Heart right ventricle (tissue), 16 donors: ENCODE measurements at places on chromosomes 16 and 17. TPM values are rescaled to one million over a fixed set of nuclear protein-coding genes. Genes with fewer than 3 reads are reported as not detected.

- DNase-seq: no peak
- H3K36me3 ChIP-seq: no peaks in the 10 kb centered on the region
- H3K4me1 ChIP-seq: no peaks in the 10 kb centered on the region
- no peak overlapping the region for H3K27ac ChIP-seq
These were observed 15.9 kb downstream of the EPOP start for GRCh38 chr17:38658741-38659345.

The HS3ST3A1 gene
- total RNA-seq: 0.53 TPM

DNA sequence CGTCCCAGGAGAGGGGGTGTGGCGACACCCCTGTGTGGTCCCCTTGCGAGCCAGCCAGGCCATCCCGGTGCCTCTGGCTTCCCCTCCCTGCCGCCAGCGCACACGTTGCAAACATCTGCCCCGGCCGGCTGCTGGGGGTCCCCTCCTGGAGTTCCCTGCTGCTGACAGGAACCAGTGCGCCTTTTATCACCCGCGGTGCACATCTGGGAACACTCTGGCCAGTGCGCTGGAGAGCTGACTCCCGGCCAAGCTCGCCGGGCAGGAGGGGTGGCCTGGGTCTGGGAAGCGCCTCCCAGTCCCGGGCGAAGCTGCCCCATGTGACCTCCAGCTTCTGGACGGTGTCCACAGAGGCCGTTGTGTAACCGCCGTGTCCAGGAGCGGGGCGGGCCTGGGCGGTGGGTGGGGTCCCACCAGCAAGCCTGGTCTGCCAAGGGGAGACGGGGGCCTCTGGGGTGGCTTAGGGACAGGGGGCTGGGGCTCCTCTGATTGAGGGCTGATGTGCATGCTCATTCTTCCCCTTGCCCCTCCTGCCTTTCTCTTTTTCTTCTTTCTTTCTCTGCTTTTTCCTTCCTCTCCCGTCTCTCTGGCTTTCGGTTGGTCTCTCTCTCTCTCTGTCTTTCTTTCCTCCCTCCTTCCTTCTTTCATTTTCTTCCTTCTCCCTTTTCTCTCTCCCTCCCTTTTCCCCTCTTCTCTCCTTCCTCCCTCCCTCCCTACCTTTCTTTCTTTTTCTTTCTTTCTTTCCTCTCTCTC lies 25.2 kb upstream of the CIBAR2 start:
- H3K36me3 ChIP-seq: no peaks in the 10 kb centered on the region
- peak overlapping the region; percentile 49 for H3K4me3 ChIP-seq
- H3K4me1 ChIP-seq: peaks cover 57% of the 10 kb centered on the region
- peak overlapping the region; percentile 85 for H3K27ac ChIP-seq

DNA sequence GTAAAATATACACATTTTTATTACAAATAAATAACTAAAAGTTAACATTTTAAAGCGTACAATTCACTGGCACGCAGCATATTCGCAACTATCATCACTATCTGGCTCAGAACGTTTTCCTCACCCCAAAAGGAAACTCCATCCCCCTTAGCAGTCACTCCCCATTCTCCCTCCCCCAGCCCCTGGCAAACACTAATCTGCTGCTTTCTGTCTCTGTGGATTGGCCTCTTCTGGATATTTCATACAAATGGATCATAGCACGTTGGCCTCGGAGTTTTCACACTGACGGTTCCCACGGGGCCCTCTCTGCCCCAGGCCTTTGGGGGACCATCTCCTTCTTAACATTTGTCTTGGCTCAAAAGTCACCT lies 64.6 kb downstream of the RTN4RL1 start:
- H3K4me1 ChIP-seq: peaks cover 13% of the 10 kb centered on the region
- no peak for DNase-seq
- H3K36me3 ChIP-seq: no peaks in the 10 kb centered on the region

DNA sequence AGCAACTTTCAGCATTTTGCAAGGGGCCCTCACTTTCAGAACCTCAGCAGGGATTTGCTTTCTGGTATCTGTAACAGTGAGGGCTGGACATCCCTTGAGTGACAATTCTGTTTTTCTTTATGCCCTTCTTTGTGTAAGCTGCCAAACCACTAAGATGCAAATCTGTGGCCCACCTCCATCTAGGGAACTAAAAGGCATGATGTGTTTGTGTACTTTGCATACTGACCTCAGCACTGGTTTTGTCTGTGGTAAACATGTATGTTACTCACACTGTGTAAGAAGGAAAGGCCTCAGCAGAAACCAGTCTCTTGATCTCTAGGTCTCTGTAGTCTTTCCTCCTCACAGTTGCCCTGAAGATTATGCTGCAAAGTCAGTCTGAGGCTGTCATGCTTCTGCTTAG lies 396.6 kb upstream of the DYNLRB2 start:
- DNase-seq: no peak
- no peaks in the 10 kb centered on the region for H3K36me3 ChIP-seq
- H3K27me3 ChIP-seq: no peaks in the 10 kb centered on the region
- H3K27ac ChIP-seq: no peak overlapping the region
- no peaks in the 10 kb centered on the region for H3K4me1 ChIP-seq

The PABPN1L gene
- not detected for total RNA-seq

The CCL4 gene
- total RNA-seq: 18.2 TPM

- no peaks in the 10 kb centered on the region for H3K36me3 ChIP-seq
- H3K4me1 ChIP-seq: no peaks in the 10 kb centered on the region
- H3K27me3 ChIP-seq: no peaks in the 10 kb centered on the region
- no peak for DNase-seq
- no peak overlapping the region for H3K4me3 ChIP-seq
- H3K27ac ChIP-seq: no peak overlapping the region
These were observed 14.0 kb downstream of the CLEC19A start for GRCh38 chr16:19299565-19299964.

The FAM20A gene
- total RNA-seq: 5.9 TPM

DNA sequence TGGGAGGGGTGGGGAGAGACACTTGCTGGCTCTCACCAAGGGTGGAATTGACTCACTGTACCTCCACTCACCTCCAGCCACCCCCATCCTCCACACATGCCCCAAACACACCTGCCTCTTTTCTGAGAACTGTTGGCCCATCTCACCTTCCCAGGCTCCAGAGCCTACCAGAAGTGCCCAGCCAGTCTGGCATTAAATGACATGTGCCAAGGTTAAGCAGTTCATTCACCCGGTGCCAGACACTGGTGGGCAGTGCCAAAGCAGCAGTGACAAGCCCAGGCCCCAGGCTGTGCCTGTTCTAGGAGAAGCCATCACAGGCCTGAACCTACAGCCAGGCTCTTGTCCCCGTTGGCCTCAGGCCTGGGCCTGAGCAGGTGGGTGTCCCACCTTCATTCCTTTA lies 11.2 kb downstream of the MVP start:
- H3K27ac ChIP-seq: no peak overlapping the region
- DNase-seq: no peak
- H3K4me3 ChIP-seq: no peak overlapping the region
- H3K4me1 ChIP-seq: no peaks in the 10 kb centered on the region
- H3K36me3 ChIP-seq: peaks cover 56% of the 10 kb centered on the region

DNA sequence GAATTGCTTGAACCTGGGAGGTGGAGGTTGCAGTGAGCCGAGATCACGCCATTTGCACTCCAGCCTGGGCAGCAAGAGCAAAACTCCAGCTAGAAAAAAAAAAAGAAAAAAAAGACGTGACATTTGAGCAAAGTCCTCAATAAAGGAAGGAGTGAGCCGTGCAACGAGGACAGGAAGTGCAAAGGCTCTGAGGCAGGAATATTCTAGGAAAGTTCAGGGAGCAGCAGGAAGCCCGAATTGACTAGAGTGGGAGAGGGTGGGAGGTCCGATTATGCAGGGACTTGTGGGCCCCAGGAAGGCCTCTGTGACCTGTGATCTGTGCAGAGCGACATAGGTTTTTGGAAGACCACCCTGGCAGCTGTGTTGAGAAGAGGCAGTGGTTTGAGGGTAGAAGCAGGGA lies 8.6 kb upstream of the LASP1NB start:
- peaks cover 73% of the 10 kb centered on the region for H3K36me3 ChIP-seq
- DNase-seq: no peak
- no peaks in the 10 kb centered on the region for H3K27me3 ChIP-seq
- H3K4me3 ChIP-seq: no peak overlapping the region

DNA sequence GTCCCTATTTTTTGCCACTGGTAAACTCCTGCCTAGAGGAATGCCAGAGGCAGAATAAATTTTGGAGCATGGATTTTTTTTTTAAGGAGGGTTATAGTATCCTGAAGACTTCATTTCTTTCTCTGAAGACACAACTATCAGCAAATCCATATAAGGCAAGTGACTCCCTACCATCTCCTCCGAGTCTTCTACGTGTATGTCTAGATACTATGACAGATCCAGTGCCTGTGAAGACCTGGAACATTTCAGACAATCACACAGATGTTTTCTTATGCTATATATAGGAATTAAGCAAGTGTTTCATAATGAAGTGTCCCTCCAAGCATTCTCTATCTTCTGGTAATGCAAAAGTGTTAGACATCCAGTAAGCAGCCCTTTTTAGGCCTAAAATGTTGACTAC lies 255.5 kb upstream of the TBX2 start:
- H3K27me3 ChIP-seq: no peaks in the 10 kb centered on the region
- H3K4me1 ChIP-seq: peaks cover 22% of the 10 kb centered on the region
- no peak overlapping the region for H3K4me3 ChIP-seq
- no peak for DNase-seq
- H3K36me3 ChIP-seq: no peaks in the 10 kb centered on the region

DNA sequence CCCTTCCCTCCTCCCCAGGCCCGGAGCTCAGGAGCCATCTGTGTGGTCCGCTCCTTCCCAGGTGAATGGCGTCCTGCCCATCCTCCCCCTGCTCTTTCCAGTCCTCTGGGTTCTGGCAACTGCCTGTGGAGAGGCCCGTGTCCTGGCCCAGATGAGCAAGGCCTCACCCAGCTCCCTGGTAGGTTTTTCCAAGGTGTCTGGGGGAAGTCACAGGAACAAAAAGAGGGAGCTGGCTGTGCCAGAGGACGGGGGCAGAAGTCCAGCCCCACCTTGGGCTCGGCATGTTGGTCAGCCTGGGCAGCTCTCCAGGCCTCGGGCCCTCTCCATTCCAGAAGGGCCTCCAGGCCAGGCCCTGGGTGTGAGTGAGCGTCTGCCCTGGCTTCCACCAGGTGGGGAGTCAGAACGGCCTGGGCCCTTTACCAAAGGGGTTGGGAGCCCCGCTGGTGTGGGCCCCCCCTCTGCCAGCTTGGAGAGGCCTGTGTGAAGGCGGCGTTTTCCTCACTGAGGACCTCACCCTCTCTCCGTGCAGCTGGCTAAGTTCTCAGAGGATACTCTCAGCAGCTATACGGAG lies 25.1 kb downstream of the CASKIN2 start:
- peaks cover 26% of the 10 kb centered on the region for H3K36me3 ChIP-seq
- no peak for DNase-seq
- no peak overlapping the region for H3K4me3 ChIP-seq
- H3K27ac ChIP-seq: peak overlapping the region; percentile 50

DNA sequence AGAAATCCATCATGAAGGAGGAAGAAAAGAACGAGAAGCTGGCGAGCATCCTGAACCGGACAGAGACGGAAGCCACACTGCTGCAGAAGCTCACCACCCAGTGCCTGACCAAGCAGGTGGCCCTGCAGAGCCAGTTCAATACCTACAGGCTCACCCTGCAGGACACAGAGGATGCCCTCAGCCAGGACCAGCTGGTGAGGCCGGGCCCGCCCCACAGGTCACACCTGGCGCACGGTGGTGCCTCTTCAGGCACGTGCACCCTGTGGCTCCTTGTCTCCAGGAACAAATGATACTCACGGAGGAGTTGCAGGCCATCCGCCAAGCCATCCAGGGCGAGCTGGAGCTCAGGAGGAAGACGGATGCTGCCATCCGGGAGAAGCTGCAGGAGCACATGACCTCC lies 19.8 kb upstream of the GAA start:
- H3K27ac ChIP-seq: no peak overlapping the region
- peaks cover 4% of the 10 kb centered on the region for H3K4me1 ChIP-seq
- H3K27me3 ChIP-seq: no peaks in the 10 kb centered on the region
- H3K4me3 ChIP-seq: no peak overlapping the region

DNA sequence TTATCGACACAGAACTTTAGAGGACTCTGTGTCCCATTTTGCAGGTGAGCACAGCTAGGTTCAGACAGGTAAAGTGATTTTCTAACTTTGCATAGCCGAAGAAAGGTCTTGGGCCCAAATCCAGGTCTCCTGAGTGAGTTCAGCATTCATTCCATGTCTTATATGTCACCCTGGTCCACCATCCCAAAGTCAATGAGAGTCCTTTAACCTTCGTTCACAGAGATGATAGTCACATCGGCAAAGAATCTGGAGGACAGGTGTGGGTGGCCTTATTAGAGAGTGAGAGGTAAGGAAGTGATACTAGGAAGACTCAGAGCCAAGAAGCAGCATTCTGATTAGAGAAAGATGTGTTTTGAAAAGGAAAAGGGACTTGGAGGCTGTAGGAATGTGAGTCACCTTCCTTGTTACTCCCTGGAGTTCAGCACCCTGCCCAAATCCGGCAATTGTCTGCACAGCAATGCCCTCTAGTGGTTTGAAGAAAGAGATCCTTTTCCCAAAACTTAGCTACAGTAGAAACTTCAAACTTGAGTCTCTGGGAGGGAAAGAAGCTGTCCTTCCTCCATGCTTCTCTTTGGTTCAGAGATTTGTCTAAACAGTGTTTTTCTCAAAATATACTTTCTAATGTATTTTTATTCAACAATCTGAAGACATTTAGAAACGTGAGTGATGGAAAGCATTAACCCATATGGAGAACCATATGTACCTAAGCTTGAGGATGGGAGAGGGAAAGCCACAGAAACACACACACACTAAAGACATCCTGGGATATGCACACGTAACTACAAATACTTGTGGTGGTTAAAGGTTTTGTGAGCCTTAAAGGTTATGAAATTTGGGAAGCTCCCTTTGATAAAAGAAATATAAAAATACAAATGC lies 96.4 kb upstream of the SHISA6 start:
- no peaks in the 10 kb centered on the region for H3K36me3 ChIP-seq
- no peaks in the 10 kb centered on the region for H3K27me3 ChIP-seq
- DNase-seq: no peak
- H3K4me3 ChIP-seq: no peak overlapping the region
- H3K4me1 ChIP-seq: no peaks in the 10 kb centered on the region

DNA sequence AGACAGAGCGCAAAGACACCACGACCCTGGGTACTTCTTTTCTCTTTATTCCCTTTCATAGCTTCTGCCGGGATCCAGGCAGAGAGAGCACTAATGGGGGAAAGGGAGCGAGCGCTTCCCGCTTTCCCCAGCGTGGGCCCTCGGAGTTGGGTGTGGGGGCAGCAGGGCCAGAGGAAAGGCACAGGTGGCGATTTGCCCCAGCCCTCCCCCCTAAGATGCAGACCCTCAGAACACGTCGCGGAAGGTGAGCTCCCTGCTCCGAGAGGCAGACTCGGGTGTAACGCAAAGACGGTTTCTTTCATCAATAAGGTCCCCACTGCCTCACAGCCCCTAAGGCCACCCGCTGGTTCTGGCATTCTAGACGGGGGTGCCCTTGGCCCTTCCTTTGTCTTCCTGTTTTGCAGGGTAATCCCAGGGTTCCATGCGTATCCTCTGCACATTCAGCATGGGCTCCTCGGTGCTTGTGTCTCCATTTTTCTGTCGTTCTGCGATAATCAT lies 570 bp upstream of the NME3 start:
- no peak for DNase-seq
- no peaks in the 10 kb centered on the region for H3K27me3 ChIP-seq
- H3K27ac ChIP-seq: peak overlapping the region; percentile 98
- peaks cover 21% of the 10 kb centered on the region for H3K36me3 ChIP-seq

The PYY gene
- not detected for total RNA-seq

The OR1A2 gene
- not detected for total RNA-seq
